ENCODE measurements at places on chromosomes 12 and 14. TPM values are rescaled to one million over a fixed set of nuclear protein-coding genes. Genes with fewer than 3 reads are reported as not detected.

GRCh38 chr12:21879312-21879711, 61.9 kb downstream of the ABCC9 start:
- no peak for DNase-seq

DNA sequence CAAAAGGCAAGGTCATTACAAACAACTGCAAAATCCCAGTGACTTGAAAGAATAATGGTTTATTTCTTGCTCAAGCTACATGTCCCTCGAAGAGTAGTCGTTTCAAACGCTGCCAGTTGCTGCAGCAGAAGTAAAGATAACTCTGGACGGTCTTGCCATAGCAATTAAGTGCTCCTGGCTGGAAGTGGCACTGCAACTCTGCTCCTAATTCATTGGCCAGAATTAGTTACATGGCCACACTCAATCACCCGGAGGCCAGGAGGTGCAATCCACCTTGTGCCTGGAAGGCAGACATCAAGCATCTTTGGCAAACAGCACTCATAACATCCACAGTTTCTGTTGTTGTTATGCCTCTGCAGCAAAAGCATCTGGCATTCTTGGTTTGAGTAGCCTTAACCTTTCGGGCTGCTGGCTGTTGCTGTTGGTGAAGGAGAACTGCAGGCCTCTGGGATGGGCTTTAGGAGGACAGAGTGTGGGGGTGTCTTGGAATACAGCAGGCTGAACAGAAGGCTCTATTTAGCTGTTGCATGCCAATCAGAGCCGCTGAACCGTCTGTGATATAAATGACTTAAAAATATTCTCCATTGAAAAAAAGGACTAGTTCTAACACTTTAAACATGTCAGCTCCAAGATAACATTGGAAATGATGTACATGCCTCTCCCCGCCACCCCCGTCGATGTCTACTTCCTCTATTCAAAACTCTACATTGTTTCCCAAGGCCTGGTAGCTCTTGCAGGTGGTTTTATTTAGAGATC, 123.5 kb upstream of the DYRK2 start:
- DNase-seq: no peak

The NOXRED1 gene
- 0.42 TPM for total RNA-seq

DNA sequence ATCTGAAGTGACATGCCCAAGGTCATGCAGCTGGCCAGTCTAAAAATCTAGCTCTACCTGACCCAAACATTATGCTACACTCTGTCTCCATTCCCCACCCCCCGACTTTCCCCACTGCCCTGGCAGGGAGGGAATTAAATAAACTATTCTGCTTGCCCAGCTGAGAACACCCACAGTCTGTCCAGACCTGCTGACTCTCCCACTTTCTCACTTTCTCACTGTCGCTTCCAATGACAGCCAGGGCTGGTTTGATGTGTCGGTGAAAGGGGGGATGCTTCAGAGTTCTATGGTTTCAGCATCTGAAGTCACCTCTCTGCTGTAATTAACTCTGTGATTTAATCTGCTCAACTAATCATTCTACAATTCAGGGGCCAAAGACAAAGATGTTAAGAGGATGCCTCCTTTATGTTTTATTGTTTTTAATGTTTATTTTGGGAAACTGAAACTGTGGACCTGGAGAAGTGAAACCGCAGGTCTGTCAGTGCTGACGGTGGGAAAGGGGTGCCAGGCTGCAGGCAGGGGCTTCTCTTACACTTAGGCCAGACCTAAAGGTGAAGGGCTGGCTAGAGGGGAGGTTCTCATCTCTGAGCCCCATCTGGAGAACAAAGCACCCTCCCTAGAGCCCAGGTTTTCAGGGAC, 8.1 kb upstream of the MSI1 start:
- no peak for DNase-seq

- DNase-seq: no peak
Measured at GRCh38 chr14:90490720-90491050, 93.9 kb downstream of the CALM1 start.

DNA sequence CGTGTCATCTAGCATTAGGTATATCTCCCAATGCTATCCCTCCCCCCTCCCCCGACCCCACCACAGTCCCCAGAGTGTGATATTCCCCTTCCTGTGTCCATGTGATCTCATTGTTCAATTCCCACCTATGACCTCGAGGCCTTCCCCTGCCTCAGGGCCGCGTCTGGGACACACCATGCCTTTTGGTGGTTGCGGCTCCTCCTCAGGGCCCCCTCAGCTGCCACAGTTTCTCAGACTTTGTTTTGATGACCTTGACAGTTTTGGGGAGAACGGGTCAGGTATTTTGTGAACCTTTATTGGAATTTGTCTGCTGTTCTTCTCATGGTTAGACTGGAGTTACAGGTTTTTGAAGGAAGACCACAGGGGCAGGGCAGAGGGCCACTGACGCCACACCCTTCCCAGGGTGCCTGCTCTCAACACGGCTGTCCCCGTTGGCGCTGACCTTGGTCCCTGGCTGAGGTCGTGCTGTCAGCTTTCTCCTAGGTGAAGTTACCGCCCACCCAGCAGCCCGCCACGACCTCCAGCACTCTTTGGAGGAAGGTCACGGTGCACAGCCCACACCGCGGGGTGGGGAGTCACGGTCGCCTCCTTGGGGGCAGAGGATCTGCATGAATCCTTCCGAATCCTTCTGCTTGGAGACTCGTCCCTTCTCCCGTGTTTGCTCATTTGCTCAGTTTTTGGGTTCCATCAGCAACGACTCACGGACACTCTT, 130.5 kb downstream of the KIF26A start:
- no peak for DNase-seq

DNA sequence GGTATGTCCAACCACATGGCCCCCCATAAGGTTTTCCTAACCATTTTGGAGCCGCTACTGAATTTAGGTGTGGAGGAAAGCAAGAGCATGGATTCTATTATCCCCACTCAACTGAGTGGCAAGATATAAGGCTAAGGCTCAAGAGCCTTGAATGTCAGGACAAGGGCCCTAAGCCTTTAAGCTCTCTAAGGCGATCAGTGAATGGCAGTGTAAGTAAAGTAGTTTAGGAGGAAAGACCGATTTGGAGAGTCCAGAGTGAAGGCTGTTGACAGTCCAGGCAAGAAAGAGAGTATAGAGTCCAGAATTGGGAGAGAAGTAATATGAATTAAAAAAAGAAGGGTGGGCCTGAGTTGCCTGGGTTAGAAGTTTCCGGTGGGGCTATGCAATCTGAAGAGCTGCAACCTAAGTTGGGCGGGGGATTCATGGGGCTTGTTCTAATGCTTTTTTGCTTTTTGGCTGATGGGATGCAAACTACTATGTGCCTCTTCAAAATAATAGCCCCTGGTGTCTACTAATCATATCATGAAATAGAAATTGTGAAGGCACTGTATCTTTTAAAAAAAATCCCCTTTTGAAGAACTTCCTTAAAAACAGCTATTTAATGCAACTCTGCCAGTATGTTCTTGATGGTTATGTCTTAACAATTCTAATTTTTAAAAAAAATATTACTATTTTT, at the start of gene SPIC:
TSS of gene SPIC (plus strand) at position 626 of the 676 bp plus-strand sequence. CDS start 1,569 bp downstream, outside the sequence.
- no peak for DNase-seq

The PHLDA1 gene
- total RNA-seq: 43.4 TPM

DNA sequence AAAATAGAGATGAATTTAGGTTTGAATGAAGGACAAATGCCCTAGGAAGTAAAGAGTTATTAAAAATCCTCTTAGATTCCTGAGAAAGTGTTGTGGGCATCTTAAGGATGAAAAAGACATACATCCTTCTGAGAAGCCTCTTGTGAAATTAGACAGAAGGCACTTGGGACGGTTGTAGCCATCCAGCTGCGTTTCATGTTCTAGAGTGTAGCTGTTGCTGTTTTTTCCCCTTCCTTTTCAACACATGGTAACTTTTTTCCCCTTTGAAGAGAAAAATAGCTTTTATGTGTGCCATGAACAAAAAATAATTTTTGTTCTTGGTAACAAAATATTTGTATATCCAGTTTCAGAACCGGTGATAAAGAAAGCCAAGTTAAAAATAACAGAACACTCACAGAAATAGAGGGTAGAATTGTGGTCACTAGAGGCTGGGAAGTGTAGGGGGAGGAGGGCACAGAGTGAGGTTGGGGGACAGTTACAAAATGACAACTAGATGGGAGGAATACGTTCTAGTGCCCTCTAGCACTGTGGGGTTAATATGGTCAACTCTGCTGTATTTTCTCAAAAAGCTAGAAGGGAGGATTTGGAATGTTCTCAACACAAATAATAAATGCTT, 58.4 kb downstream of the PTHLH start:
- DNase-seq: no peak

DNA sequence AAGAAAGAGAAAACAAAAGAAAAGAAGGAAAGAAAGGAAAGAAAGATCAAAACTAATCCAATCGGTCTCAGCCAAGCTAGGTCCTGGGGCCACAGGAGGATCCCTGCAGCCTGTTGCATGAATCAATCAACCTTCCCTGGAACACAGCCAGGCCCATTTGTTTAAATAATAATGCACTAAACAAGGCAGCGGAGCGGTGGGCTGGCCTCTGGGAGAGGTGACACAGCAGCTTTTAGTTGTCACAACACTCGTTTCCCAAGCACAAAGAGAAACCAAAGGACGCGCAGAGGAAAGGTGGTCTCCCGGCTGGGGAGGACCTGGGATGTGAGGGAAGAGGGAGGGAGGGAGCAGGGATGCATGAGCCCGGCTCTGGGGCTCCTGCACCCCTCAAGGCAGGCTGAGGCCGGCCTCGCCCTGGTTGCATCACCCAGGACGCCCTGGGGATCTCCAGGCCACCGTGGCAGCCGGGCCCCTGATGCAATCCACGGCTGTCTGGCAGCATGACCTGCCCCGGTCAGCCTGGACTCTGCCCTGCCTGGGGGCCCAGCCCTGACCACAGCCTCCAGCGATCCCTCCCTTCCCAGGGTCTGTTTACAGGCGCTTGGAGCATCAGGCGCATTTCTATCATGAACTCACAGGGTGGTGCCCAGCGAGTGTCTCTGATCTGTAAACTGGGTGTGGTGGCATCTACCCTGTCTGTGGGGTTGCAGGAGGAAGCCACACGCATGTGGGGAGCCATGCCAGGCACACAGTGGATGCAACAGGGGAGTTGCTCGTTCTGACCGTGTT, 32.5 kb downstream of the MMP17 start:
- DNase-seq: no peak

- no peak for DNase-seq
Measured at GRCh38 chr14:22890416-22890815, 7.4 kb downstream of the REM2 start.

The IRF9 gene
- 62.0 TPM for total RNA-seq

The MUCL1 gene
- total RNA-seq: not detected

- no peak for DNase-seq
Measured at GRCh38 chr12:71955970-71956369, 17.3 kb downstream of the TPH2 start.

- no peak for DNase-seq
Measured at GRCh38 chr12:64909124-64909523, 84.7 kb downstream of the TBC1D30 start.

The NOS1 gene
- not detected for total RNA-seq

The TMPRSS12 gene
- not detected for total RNA-seq

The POLE2 gene
- 37.2 TPM for total RNA-seq

The CLBA1 gene
- total RNA-seq: 3.9 TPM

The NPFF gene
- total RNA-seq: not detected

- no peak for DNase-seq
Measured at GRCh38 chr12:120847392-120847791, 56.8 kb downstream of the SPPL3 start.

GRCh38 chr12:92827836-92828431, 101.2 kb downstream of the EEA1 start:
- DNase-seq: no peak

The SIVA1 gene
- total RNA-seq: 175 TPM

- DNase-seq: no peak
Measured at GRCh38 chr14:53126731-53127130, 26.4 kb downstream of the DDHD1 start.

GRCh38 chr12:96094201-96094600, 58.8 kb upstream of the LTA4H start:
- DNase-seq: no peak

DNA sequence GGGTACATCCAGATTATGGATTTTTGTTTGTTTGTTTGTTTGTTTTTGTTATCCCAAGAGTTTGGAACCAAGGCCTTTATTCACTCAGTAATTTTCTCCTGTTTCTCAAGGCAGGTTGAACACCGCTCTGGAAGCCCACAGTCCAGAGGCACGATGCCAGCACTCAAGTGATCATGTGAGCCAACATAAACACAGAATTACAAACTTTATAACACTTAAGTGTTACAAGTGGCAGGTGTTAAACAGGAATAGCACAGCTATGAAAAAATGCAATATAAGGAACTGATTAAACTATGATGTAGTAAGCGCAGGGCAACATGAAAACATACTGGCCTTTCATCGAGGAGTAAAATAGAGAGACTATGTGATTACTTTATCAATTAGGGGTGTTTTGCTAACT, 1885.8 kb upstream of the SEL1L start:
- no peak for DNase-seq

The CFAP54 gene
- total RNA-seq: 0.66 TPM

The HOXC4 gene
- 1.3 TPM for total RNA-seq

- DNase-seq: peak; percentile 7
Measured at GRCh38 chr14:54691525-54692283, 124.8 kb downstream of the SAMD4A start.

The OR10G3 gene
- total RNA-seq: not detected

DNA sequence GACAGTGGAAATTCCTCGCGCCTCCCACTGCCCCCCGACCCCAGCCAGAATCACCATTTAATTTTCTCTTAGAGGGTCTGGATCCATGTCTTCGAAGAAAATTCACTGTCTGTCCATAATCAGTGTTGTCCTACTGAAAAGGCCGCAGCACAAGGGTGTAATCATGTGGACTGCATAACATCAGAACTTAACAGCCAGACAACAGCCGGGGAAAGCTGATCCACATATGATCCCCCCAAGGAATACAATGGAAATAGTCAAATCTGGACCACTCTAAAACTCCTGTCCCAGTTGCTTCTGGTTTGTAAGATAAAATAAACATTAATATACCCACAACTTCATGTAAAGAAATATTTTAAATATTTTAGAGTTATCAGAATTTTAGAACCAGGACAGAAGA, 177.5 kb downstream of the SSPN start:
- DNase-seq: no peak

GRCh38 chr12:8033153-8034044, 883 bp downstream of the FOXJ2 start:
- DNase-seq: peak; percentile 41

The CDCA3 gene
- 37.6 TPM for total RNA-seq

- no peak for DNase-seq
Measured at GRCh38 chr12:7403466-7403865, 40.5 kb downstream of the CD163L1 start.

DNA sequence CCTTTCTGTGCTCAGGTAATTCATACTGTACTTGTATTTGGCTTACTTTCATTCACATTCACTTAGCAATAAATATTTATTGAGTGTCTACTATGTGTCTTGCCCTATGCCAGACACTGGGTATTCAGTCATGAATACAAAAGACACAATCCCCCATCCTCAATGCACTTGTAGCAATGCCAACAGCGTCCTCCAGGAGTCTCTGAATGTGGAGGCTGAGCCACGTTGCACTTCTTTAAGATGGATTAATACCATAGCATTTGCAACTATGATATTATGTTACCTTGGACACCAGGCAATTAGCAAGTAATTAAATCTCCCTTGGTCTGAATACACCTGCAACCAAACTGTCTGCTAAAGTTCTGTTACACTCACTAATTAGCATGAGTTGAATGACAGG, 58.8 kb downstream of the OTX2 start:
- no peak for DNase-seq

All from CD8-positive, alpha-beta memory T cell (primary cell).